ENCODE measurements at places on chromosomes 4 and X.
A peak's percentile ranks its signal among the peaks of the same experiment; 100 is the strongest.

GRCh38 chrX:18390941-18391538 lies 34.4 kb upstream of the CDKL5 start:
- peak; percentile 73 for DNase-seq

DNA sequence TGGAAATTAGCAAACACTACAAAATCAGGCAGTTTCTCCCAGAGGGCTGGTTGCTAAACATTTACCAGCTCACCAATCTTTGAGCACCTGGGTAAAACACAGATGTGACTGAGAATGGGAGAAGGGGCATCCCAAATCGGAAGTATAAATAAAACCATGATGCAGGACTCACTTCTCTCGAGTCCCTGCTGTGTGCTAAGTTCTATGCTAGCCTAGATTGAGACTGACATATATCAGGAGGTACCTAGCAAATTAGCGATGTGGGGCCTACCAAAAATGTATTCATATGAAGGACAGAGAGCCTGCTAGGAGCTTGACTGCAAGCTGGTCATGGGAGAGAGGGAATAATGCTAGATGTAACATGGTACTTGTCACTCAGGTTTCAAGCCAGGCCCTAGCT lies 171.9 kb upstream of the PGRMC2 start:
- DNase-seq, result no peak

DNA sequence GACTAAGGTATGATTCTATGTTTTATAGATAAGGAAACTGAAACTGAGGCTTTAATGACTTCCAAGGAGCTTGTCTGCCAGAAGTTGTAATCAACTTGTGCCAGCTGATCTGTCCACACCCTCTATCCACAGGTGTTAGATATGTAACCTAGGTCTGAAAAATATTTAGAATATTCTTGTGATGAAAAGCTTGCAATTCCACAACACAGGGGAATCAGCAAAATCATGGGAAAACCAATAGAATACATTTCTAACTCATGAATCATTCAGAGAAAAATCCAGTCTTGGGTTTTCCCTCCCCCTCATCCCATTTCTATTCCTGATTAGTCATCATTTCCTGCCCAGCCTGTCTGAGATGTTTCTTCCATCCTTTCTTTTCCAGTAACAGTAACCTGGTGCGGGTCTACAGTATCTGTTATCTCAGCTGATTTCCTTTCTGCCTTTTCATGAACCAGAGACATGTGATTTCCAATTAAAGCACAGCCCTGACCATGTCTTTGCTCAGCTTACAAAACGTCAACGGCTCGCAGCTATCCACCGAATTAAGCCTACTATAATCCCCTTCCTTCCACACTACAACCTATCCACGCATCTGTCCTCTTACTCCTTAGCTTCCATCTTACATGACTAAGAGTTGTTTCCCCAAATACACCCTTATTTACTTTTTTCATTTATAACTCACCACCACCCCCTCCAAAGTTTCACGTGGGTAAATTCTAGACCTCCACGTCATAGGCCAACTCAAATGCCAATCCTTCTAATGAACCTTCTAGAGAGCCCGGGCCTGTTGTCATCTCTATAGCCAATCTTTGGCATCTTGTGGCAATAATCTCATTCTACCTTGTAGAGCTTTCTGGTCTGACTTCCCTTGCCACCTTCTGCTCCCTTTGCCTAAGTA lies 961 bp upstream of the NOCT start:
- no peak for DNase-seq

GRCh38 chrX:10608099-10608498 lies 12.3 kb downstream of the MID1 start:
- no peak for DNase-seq

- DNase-seq, result no peak
These were observed 417.4 kb downstream of the TMA16 start for GRCh38 chr4:163911891-163912290.

DNA sequence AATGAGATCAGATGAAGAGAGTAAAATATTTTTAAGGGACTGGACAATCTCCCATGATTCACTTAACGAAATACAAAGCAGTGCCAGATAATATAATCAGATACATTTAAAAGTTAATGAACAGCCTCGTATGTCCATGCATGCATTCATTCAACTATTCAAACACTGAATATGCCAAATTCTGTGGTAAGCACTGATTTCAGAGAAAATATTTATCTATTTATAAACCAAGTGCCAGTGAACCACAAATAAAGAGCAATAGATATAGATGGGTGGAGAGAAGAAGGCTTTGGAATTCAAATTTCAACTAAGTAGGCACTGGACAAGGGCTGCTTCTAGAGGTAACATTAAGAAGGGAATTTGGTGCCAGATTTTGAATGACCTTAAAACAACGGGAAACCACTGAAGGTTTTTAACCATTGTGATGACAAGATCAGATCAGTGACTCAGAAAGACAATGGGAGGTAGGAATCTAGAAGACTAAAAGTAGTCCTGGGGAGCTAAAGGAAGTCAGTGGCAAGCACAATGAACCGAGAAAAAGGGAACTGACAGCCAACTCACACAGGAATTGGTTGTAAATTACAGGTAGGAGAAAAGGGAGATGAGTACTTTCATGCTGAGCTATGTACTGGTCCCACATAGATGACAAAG lies 14.2 kb downstream of the ELOVL6 start:
- DNase-seq, result no peak

GRCh38 chr4:122017296-122017695 lies 65.4 kb upstream of the TRPC3 start:
- DNase-seq, result no peak
